ENCODE measurements at places on chromosomes 6 and 20. TPM values are rescaled to one million over a fixed set of nuclear protein-coding genes. Genes with fewer than 3 reads are reported as not detected.

- no peak for DNase-seq
- H3K27ac ChIP-seq: no peak overlapping the region
- no peaks in the 10 kb centered on the region for H3K36me3 ChIP-seq
- no peak overlapping the region for H3K4me3 ChIP-seq
- H3K4me1 ChIP-seq: no peaks in the 10 kb centered on the region
- H3K27me3 ChIP-seq: peaks cover 8% of the 10 kb centered on the region
Measured at GRCh38 chr6:148349466-148349865, 6.8 kb downstream of the SASH1 start.

GRCh38 chr20:10077886-10078285 is 43.1 kb downstream of the ANKEF1 start:
- H3K4me3 ChIP-seq: no peak overlapping the region
- peaks cover 11% of the 10 kb centered on the region for H3K27me3 ChIP-seq
- no peaks in the 10 kb centered on the region for H3K36me3 ChIP-seq
- no peak overlapping the region for H3K27ac ChIP-seq
- H3K4me1 ChIP-seq: no peaks in the 10 kb centered on the region

- no peak overlapping the region for H3K27ac ChIP-seq
- no peaks in the 10 kb centered on the region for H3K36me3 ChIP-seq
- DNase-seq: no peak
- peaks cover 2% of the 10 kb centered on the region for H3K4me1 ChIP-seq
- peaks cover 32% of the 10 kb centered on the region for H3K27me3 ChIP-seq
Measured at GRCh38 chr6:138540468-138540867, 41.2 kb upstream of the NHSL1 start.

DNA sequence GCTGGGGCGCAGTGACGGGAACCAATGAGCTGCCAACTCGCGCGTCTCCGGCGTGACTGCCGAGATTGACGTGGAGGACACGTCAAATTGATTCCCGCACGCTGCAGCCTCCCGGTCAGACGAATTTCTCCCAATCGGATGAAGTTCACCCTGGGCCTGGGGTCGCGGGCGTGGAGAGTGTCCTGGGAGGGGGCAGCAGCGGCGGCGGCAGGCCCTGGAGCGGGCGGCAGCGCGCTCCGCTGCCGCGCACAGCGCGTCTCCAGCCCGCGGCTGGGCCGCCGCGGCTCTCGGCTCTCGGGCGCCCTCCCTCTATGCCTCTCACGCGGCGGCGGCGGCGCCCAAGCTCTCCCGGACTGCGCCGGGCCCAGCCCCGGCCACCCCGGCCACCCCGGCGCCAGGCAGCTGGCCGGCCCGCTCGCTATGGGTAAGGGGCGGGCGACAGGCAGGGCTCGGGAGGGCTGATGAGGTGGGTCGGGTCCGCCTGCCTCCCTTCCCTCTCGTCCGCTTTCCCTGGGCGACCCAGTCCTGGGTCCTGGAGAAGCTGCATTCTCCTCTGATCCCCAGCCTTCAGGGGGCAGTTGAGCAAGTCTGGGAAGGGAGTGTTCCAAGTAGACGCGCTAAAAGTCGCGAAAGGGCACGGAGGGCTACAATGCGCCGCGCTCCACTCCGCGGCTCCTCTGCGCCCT is at the start of gene PAX1:
PAX1 (plus strand) TSS at position 90 of the 686 bp plus-strand sequence; CDS start at position 139, 49 bp downstream.
- DNase-seq: no peak
- no peak within 1 kb of the TSS for H3K27ac ChIP-seq
- peaks cover 5% of the 10 kb centered on the region for H3K36me3 ChIP-seq
- H3K27me3 ChIP-seq: peaks cover 81% of the 10 kb centered on the region

DNA sequence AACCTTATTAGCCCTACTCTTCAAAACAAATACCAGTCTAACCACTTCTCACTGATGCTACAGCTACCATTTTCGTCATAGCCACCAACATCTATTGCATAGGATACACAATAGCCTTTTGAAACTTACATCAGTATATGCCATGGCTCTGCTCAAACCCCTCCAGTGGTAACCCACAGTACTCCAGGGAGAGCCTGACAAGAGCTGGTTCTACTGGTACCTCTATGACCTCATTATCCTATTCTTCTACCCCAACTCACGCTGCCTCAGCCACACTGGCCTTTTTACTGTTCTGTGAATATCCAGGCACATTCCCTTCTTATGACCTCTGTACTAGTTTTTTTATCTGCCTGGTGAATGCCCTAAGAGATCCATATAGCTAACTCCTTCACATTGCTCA is 157.6 kb downstream of the ARHGAP18 start:
- no peak for DNase-seq
- peaks cover 7% of the 10 kb centered on the region for H3K27me3 ChIP-seq
- no peak overlapping the region for H3K4me3 ChIP-seq
- no peak overlapping the region for H3K27ac ChIP-seq
- H3K4me1 ChIP-seq: no peaks in the 10 kb centered on the region

DNA sequence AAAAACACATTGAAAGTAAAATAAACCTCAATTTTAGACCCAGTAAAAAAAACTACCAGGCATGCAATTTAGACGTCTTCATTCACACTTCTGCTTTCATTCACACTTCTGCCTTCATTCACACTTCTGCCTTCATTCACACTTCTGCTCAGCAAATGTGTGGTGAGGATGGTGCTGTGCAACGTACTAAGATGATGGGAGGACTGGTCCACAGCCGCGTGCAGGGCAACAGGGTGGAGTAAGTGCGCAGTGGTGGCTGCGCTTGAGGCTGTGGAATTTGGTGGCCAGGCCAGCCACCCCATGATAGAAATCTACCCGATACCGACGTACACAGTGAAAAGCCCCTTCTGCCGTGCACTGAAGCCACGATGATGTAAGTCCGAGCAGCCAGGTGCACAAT is 114.3 kb upstream of the CD93 start:
- no peak overlapping the region for H3K4me3 ChIP-seq
- no peaks in the 10 kb centered on the region for H3K36me3 ChIP-seq
- no peaks in the 10 kb centered on the region for H3K4me1 ChIP-seq
- H3K27ac ChIP-seq: no peak overlapping the region
- H3K27me3 ChIP-seq: peaks cover 12% of the 10 kb centered on the region

- no peak for DNase-seq
- H3K36me3 ChIP-seq: no peaks in the 10 kb centered on the region
- H3K4me3 ChIP-seq: no peak overlapping the region
- H3K27me3 ChIP-seq: no peaks in the 10 kb centered on the region
Measured at GRCh38 chr20:22763257-22763906, 179.0 kb upstream of the FOXA2 start.

DNA sequence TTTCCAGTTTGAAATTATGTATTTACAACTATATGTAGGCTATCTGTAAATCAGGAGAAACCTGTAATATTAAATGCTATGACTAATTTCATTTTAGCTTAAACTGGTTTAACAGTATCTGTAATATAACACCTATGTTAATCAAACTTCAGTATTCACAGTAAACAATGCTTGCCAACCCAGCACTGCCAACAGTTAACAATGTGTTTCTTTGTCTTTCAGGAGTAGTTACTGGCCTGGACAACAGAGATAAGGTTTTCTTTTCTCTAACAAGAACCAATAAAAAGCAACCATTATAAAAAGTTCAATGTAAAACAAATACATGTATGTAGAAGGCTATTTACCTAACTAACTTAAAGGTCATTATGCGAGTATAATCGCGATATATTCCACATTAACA is 158.8 kb downstream of the CDK19 start:
- no peak overlapping the region for H3K27ac ChIP-seq
- no peaks in the 10 kb centered on the region for H3K27me3 ChIP-seq
- no peak for DNase-seq
- peaks cover 7% of the 10 kb centered on the region for H3K36me3 ChIP-seq
- H3K4me1 ChIP-seq: peaks cover 1% of the 10 kb centered on the region

- H3K4me3 ChIP-seq: no peak overlapping the region
- H3K4me1 ChIP-seq: no peaks in the 10 kb centered on the region
- H3K36me3 ChIP-seq: no peaks in the 10 kb centered on the region
- DNase-seq: no peak
Measured at GRCh38 chr6:54899442-54899841, 52.9 kb downstream of the FAM83B start.

- H3K4me1 ChIP-seq: no peaks in the 10 kb centered on the region
- H3K4me3 ChIP-seq: no peak overlapping the region
- no peaks in the 10 kb centered on the region for H3K27me3 ChIP-seq
- H3K36me3 ChIP-seq: no peaks in the 10 kb centered on the region
Measured at GRCh38 chr6:81384921-81385320, 367.6 kb downstream of the TENT5A start.

DNA sequence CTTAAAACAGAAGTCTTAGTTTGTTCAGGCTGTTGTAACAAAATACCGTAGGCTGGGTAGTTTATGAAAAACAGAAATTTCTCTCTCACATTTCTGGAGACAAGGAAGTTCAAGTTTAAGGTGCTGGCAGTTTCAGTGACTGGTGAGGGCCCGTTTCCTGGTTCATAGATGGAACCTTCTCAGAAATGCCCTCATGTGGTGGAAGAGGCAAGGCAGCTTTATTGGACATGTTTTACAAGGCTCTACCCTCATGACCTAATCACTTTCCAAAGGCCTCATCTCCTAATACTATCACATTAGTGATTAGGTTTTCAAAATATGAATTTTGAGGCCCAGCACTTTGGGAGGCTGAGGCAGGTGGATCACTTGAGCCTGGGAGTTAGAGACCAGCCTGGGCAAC is 2.4 kb downstream of the HEBP2 start:
- no peak overlapping the region for H3K27ac ChIP-seq
- peaks cover under 1% of the 10 kb centered on the region for H3K27me3 ChIP-seq
- H3K4me1 ChIP-seq: peaks cover 30% of the 10 kb centered on the region
- H3K4me3 ChIP-seq: no peak overlapping the region

GRCh38 chr20:19737025-19737424 is 21.0 kb upstream of the RIN2 start:
- no peaks in the 10 kb centered on the region for H3K27me3 ChIP-seq
- no peaks in the 10 kb centered on the region for H3K4me1 ChIP-seq
- H3K36me3 ChIP-seq: no peaks in the 10 kb centered on the region

GRCh38 chr6:86723729-86724128 is 213.6 kb upstream of the HTR1E start:
- no peak overlapping the region for H3K27ac ChIP-seq
- H3K4me3 ChIP-seq: no peak overlapping the region
- DNase-seq: no peak
- H3K36me3 ChIP-seq: no peaks in the 10 kb centered on the region

- H3K4me1 ChIP-seq: peaks cover 62% of the 10 kb centered on the region
- peak overlapping the region; percentile 95 for H3K27ac ChIP-seq
- no peaks in the 10 kb centered on the region for H3K27me3 ChIP-seq
- H3K4me3 ChIP-seq: peak overlapping the region; percentile 91
- H3K36me3 ChIP-seq: peaks cover 40% of the 10 kb centered on the region
- DNase-seq: no peak
Measured at GRCh38 chr6:31495580-31495979, 2.4 kb upstream of the MICB start.

The THBS2 gene
- not detected for total RNA-seq

The C6orf58 gene
- not detected for total RNA-seq

The AK9 gene
- total RNA-seq: 3.1 TPM

The LAMA4 gene
- not detected for total RNA-seq

The GJA10 gene
- not detected for total RNA-seq

The MYB gene
- total RNA-seq: 7.5 TPM

The HLA-DQA1 gene
- 3.4 TPM for total RNA-seq
